ENCODE measurements at places on chromosomes 3 and 15. TPM values are rescaled to one million over a fixed set of nuclear protein-coding genes. Genes with fewer than 3 reads are reported as not detected.
A peak's percentile ranks its signal among the peaks of the same experiment; 100 is the strongest.

- no peak for DNase-seq
Observed at GRCh38 chr3:42035816-42036482, 55.2 kb upstream of the TRAK1 start.

DNA sequence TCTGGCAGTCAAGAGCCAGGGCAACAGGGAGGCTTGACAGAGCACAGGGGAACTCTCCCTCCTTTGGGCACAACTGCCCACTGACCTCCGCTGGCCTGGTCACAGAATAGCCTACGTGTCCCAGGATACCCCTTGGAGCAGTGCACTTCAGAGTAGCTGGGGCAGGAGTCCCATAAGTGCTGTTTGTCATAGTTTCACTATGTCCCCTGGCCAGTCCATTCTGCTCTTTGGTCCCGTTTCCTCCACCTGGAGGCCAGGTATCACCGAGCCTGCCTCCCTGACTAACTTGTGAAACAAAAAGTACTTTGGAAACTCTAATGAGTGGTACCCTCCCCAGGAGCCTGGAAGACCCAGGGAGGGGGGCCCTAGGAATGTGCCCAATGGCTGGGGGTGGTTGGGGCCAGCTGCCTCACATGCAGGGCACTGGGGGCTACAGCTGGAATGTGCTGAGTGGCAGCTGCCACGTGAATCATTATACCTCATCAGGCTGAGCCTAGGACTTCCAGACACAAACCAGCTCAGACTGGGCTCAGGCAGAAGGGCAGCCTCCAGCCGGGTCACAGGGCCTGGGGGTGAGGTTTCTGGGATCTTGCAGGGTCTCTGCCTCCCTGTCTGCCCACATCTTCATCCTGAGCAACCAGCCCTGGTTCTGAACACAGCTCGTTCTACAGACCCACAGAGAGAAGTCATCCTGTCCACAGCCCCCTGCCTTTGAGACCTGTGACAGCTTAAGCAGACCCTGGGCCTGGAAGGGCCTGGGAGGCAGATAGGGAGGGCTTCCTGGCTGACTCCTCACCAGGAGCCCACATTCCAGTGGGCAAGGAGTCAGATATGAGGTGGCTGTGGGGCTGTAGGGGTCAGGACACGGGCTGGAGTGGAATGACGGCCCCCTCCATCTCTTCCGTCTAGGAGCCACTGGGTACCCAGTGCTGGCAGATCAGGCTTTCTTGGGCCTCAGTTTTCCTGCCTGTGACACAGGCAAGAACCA is 914 bp upstream of the PTH1R start:
- DNase-seq = no peak

DNA sequence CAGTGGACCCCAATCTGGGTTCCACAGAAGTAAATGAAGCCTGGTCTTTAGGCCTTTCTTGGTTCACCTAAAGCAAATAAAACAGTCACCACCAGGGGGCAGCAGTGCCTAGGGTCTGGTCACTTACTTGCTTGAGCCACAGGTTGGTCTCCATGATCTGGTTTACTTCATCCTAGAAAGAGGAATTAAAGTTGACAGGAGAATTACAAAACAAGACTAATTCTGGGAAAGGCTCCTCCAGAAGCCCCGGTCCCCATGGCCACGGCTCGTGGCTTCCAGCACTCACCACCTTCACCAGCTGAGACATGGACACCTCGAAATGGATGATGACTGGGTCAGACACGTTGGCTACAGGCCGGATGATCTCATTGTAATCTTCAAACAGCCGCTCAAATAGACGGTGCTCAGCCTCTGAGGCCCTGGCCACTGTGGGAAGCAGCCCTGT is 2.3 kb downstream of the CHRNA3 start:
- DNase-seq = peak; percentile 90

- no peak for DNase-seq
Observed at GRCh38 chr15:76206325-76206976, 104.8 kb downstream of the ETFA start.

DNA sequence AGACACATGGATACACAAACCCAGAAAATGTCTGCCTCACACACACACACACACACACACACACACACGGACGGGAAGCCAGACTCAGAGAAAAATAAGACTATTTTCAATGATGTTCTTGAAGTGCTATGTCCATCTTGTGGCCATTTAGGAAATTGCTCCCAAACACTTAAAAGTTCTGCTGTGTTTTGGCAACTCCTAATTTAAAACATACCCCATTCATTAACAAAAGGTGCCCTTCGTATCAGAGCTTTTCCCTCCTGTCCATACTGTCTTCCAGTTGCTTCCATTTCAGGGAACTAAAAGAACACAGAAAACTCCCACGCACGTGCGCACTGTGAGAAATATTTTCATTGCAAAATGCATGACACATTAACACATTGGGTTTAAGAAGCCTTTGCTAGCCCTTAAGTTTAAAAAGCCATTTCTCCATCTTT is 44.6 kb downstream of the SLC12A1 start:
- DNase-seq = peak; percentile 70

Gene RPL22L1
- total RNA-seq = 107 TPM

Gene SLC2A2
- not detected for total RNA-seq
